ENCODE measurements at places on chromosomes 2 and 18.

- no peak for DNase-seq
These were observed 151.0 kb downstream of the TPO start for GRCh38 chr2:1563943-1564891.

DNA sequence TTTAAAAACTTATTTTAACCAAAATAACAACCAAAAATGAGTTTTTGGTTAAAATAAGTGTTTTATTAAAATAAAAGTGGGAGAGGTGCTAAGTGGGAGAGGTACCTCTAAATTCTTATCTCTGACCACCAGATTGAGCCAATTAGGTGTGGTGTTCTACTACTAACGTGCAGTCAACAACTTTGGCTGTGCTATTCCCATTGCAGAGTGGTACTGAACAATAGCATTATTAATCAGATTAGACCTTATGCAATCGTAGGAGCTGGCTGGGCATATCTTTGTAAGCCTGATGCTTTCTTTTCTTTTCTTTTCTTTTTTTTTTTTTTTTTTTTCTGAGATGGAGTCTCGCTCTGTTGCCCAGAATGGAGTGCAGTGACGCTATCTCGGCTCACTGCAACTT lies 38.9 kb downstream of the RAB27B start:
- no peak for DNase-seq

DNA sequence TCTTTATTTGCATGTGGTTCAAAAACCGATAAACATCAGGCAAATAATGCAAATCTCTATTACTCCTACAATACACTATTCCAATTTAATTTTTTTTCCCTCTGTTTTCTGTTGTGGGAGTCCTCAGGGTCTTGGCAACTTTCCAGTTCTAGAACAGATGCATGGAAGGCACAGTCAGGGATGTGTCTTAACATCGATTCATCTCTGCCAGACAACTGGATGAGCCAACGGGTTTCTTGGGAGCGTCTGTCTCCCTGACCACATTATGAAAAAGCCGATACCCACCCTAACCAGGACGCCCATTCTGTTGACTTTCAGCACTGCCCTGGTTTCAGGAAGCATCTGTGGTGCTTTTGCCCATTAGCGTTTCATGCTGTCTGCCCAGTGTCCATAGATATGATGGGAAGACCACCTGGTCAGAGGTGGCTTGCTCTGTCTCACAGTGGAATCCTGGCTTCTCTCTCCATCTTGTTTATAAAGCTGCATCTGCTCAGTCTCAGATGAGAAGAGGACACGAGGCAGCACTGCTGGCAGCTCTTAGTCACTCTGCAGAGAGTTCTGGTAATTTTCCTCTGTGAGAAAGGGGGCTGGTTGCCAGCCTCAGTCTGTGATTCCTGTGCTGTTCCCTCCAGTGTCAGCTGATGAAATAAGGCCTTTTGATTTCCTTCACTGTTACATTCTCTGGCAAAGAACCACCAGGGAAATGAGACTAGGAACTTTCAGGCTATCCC lies 57.9 kb upstream of the KCNE4 start:
- DNase-seq = no peak

GRCh38 chr2:23549821-23550530 lies 165.0 kb downstream of the KLHL29 start:
- DNase-seq = no peak

GRCh38 chr2:59790186-59791003 lies 763.1 kb downstream of the BCL11A start:
- DNase-seq = no peak

DNA sequence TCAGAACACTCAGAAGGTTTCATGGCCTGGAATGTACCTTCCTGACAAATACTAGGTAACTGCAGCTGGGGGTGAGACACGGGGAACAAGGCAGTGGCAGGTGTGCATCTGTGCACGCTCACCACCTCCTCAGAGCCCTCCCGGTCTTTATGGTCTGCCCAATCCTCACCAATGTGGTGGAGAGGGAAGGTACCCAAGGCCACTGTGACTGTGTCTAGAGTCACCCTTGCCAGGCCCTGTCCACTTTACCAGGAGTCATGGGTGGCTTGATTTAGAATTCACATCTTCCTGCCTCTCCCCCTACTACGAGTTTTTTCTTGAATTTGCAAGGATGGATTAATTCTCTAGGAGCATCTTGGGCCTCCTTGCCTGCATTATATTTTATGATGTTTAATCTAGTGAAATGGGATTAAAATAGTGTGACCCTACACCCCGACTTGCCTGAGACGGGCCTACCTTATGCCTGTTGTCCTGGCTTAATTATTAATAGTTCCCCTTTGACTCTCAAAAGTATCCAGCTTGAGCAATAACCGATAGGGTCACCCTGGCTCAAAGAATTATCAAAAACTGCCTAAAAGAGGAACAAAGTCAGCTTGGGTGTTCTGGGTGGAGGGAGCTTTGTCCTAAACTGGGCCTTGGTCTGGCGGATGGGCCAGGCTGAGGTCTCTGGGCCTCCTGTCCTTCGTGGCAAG lies 56.5 kb downstream of the ACAA2 start:
- DNase-seq = no peak
